ENCODE measurements at places on chromosomes 5 and 9. TPM values are rescaled to one million over a fixed set of nuclear protein-coding genes. Genes with fewer than 3 reads are reported as not detected.

DNA sequence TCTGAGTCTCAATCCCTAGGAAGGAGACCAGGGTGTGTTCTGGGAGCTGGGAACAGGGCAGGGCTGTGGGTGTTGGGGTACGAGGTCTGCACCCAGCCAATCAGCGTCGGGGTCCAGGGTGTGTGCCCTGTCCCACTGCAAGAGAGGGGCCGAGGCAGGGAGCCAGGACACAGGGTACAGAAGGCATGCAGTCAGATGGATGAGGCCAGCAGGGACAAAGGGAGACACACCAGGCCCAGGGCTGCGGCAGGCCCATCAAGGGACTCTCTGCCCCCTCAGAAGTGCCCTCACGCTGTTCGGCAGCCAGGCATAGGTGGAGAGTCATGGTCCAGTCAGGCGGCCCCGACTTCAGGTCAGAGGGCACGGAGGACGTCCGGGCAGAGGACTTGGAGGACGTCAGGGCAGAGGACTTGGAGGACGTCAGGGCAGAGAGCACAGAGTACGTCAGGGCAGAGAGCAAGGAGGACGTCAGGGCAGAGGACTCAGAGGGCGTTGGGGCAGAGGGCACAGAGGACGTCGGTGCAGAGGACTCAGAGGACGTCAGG lies 28.8 kb upstream of the ADAMTS2 start:
- no peaks in the 10 kb centered on the region for H3K36me3 ChIP-seq
- no peaks in the 10 kb centered on the region for H3K27me3 ChIP-seq
- no peak overlapping the region for H3K27ac ChIP-seq
- H3K4me3 ChIP-seq = no peak overlapping the region
- DNase-seq = no peak

GRCh38 chr5:158320178-158320674 lies 461.3 kb upstream of the CLINT1 start:
- no peak overlapping the region for H3K27ac ChIP-seq
- DNase-seq = no peak
- H3K4me3 ChIP-seq = no peak overlapping the region
- no peaks in the 10 kb centered on the region for H3K4me1 ChIP-seq
- H3K36me3 ChIP-seq = no peaks in the 10 kb centered on the region

GRCh38 chr5:40084614-40085013 lies 595.1 kb upstream of the PTGER4 start:
- peaks cover 2% of the 10 kb centered on the region for H3K4me1 ChIP-seq
- peaks cover 2% of the 10 kb centered on the region for H3K27me3 ChIP-seq
- no peak overlapping the region for H3K4me3 ChIP-seq
- no peak overlapping the region for H3K27ac ChIP-seq
- no peaks in the 10 kb centered on the region for H3K36me3 ChIP-seq

- no peaks in the 10 kb centered on the region for H3K4me1 ChIP-seq
- H3K27me3 ChIP-seq = peaks cover 13% of the 10 kb centered on the region
- H3K27ac ChIP-seq = no peak overlapping the region
- DNase-seq = no peak
- H3K4me3 ChIP-seq = no peak overlapping the region
These were observed 39.4 kb downstream of the OSMR start for GRCh38 chr5:38885208-38885607.

DNA sequence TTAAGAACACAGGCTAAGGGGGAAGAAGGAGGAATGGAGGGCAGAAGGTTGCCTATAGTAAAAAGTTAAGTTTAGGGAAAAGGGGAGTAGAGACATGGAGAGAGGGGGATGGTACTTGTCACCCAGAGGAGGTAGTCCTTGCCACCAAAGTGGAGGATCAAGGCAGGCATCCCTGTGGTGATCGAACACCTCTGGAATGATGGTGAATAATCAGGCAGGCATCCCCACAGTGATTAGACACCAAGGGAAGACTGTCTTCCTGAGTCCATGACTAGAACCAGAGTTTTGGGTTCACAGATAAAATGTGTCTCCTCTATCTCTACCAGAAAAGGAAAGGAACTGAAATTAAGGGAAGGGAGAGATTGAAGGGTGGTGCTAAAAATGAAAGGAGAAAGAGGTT lies 19.2 kb upstream of the HMGCS1 start:
- H3K27me3 ChIP-seq = peaks cover 26% of the 10 kb centered on the region
- H3K27ac ChIP-seq = no peak overlapping the region
- H3K36me3 ChIP-seq = peaks cover 28% of the 10 kb centered on the region
- no peak for DNase-seq

- no peaks in the 10 kb centered on the region for H3K4me1 ChIP-seq
- no peaks in the 10 kb centered on the region for H3K27me3 ChIP-seq
- H3K4me3 ChIP-seq = no peak overlapping the region
- H3K27ac ChIP-seq = no peak overlapping the region
- H3K36me3 ChIP-seq = no peaks in the 10 kb centered on the region
These were observed 65.0 kb downstream of the SNCAIP start for GRCh38 chr5:122377026-122377425.

The F2RL1 gene
- total RNA-seq = 1.6 TPM

The GALNT12 gene
- 10.2 TPM for total RNA-seq

The F12 gene
- 3.4 TPM for total RNA-seq

The SPAG8 gene
- 1.7 TPM for total RNA-seq

Measured in activated CD4-positive, alpha-beta T cell treated with anti-CD3 and anti-CD28 coated beads for 36 hours (primary cell).